ENCODE measurements at places on chromosomes 3 and 15.

- no peak for DNase-seq
Measured at GRCh38 chr3:24589513-24589851, 94.8 kb upstream of the THRB start.

GRCh38 chr3:154398084-154398967, 31.7 kb downstream of the GPR149 start:
- no peak for DNase-seq

DNA sequence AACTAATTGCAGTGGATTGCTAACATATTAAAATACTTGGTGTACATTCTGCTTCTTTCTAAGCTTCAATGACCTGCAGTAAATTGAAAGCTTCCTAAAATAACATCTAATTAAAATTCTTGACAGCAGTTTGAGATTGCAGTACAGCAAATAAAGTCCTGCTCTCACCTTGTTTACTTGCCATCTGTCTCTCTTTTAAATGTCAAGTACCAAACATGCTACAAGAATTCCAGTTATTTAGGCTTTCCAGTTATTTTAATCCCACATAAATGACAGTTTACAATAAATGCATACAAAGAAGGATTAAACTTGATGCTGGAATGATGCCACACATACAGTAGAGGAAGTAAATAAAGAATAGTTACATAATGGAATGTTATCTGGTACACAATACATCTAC, 33.2 kb downstream of the CBLB start:
- DNase-seq: no peak

GRCh38 chr15:66573719-66574595, 8.2 kb upstream of the LCTL start:
- no peak for DNase-seq

DNA sequence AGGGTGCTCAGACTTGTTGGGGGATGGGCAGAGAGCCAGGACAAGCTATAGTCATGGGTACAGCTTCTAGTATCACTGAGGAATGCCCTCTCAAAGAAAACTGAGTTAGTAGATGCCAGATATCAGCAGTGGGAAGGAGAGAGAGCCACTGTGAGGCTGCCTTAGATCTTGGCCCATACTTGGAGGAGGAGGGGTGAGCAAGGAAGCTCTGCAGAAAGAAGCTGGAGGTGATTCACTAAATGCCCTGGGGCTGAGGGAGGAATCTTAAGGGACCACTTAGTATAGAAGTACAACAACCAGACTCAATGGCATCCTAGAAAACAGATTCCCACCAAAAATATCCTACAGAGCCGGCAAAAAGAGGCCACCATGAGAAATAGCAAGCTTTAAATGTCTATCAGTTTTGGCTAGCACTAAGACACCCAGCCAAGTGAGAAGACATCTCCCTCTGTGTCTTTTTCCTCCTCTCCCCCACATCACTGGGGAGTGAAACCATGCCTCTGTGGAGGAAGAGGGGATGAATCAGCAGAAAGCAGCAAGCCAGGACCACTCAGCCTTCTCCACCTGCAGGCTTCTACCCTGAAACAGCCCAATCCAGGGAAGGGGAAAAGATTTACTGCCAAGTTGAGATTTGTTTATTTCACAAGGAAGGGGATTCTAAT, 282.5 kb upstream of the STT3B start:
- no peak for DNase-seq

DNA sequence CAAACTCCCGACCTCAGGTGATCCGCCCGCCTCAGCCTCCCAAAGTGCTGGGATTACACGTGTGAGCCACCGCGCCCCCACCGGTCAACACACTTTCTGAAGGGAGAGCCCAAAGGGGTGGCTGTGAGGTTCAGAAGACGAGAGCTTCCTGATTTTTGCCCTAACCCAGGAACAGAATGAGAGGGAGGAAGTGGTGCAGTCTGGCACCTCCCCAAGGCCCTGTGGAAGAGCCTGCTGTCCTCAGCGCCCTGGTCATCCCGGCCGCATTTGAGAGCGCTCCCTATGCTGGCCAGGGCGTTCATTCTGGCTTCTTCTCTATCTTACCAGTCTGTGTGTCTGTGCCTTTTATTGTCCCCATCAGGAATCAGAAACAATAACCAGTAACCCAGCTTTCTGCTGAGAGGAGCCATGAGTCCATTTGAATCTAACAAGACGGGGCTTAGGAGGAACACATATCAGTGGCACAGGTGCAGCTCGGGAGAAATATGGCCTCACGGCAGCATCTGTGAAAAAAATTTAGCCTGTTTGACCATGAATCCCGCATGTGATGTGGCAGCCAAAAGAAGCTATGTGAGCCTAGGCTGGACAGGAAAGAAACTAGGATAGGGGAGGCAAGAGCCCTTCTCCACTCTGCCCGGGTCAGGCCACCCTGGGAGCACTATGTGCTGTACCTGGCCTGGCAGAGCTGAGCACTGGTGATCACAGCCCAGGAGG, 12.9 kb downstream of the BDH1 start:
- DNase-seq: no peak

GRCh38 chr3:172309741-172310427, 138.4 kb downstream of the GHSR start:
- DNase-seq: no peak

DNA sequence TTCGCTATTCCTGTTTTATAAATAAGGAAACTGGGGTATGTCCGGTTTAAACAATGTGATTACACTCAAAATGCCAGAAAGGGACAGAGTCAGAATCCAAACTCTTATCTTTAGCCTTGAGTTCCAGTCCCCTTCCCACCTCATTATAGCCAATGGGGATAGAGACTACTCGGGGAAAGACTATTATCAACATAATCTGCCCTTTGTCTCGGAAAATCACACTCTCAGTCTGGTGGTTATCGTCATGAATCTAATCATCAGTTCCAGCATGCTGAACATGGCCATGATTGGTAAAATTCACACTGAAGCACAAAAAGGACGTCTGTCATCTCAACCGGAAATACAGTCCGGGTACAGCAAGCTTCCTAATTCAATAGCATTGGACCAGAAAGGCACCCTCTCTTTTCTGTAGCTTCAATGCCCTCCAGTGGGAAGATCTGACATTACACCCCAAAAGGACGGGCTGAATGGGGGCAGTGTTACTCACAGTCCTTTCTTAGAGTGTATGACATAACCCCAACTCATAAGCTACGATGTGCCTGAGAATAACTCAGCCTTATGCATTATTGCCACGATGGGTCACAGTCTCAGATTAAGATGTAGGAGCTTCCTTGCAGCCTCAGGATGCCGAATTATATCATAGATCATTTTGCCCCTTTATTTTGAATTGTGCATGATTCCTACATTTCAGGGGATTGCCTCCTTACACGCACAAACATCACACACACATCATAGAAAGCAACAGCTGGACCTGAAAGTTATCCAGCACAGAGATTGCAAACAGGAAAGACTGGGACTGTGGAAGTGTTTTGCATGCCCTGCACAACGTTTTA, 390.4 kb upstream of the LMCD1 start:
- DNase-seq: no peak

DNA sequence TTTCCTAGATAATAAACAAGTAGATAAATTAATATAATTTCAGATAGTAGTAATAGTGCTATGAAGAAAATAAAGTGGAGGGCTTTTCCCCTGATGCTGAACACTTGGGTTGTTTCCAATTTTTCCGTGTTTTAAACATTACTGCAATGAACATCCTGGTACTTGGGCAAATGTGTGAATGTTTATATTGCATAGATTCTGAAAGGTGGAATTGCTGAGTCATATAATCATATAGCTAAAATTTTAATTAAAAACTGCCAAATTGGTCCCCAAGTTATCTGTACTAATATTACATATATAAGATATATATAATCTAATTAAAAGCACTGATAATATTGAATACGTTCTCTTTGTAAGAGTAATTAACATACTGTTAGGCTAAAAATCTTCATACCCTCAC, 10.0 kb downstream of the PPP2R3A start:
- no peak for DNase-seq

- DNase-seq: no peak
Measured at GRCh38 chr3:20974396-20974795, 776.6 kb downstream of the ZNF385D start.

DNA sequence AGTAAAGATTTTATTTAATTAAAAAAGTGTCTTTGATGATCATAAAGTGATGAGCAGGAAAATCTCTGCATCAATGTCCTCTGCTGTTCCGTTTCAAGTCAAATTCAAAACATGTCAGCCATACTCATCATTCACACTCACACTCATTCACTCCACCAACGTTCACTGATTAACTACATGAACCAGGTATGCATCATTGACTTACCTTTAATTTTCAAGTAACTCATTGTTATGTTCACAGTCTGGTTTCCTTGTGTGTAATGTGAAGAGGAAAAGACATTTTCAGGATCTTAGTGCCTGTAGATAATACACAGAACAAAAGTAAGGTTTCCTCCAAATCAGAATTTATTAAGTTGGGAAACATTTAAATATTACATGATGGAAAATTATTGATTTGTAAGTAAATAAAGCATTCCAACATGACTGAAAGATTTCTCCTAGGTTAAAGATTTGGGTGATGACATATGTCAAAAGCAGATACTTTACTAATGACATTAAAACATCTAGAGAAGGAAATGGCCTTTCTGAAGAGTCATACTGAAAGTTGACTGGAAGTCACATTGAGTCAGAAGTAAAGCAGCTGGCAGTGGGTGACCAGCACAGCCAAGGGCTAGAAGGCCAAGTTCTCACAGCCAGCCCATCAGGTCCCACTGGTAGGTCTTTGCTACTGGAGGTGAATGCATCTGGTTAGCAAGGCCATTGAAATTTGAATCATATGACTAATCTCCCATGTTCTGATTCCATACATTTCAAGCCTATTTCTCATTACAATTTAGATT, 251.9 kb downstream of the CDIN1 start:
- no peak for DNase-seq

- no peak for DNase-seq
Measured at GRCh38 chr3:117688583-117688982, 979.0 kb downstream of the TUSC7 start.

DNA sequence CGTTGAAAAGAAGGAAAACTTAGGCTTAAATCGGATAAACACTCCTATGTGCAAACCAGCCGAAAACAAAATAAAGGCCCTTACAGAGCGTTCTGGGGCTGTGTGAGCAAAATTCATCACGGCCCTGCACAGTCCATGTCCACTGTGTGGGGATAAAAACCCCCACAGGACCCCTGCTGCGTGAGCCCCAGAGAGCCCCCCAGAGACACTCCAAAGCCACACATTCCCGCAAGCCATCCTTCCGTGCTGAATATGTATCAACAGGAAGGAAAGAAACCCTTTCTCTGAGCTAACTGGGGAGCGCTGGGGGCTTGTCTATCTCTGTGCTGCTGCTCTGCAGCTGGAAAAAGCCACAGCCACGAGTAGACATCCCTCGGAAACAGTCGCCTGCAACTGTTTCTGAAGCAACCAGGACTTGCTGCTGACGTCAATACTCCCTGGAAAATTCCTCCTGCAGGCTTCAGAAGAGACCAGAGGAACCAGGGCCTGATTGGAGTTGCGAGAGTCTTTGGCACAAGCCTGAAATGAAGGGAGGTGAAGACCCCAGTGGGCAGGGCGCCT, 72.7 kb downstream of the NUP210 start:
- DNase-seq: no peak

DNA sequence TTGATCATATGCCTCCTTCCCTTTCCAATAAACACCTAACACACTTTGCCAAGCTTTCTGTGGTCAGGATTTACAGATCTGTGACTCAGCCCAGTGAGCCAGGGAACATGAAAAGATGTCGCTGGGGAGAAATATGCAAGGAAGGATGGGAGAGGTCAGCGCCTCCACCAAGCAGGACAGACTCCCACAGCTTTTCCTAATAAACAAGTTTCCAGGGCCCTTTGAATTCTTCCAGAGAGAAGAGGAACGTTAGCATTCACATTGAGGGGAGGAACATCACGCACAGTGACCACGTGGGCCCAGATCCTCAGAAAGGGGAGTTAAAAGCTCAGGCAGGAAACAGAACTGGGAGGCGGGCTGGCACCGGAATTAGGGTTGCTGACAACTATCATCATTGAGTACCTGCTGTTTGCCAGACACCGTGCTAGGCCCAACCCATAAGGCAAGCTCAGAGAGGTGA, 33.3 kb upstream of the MRPS22 start:
- no peak for DNase-seq

DNA sequence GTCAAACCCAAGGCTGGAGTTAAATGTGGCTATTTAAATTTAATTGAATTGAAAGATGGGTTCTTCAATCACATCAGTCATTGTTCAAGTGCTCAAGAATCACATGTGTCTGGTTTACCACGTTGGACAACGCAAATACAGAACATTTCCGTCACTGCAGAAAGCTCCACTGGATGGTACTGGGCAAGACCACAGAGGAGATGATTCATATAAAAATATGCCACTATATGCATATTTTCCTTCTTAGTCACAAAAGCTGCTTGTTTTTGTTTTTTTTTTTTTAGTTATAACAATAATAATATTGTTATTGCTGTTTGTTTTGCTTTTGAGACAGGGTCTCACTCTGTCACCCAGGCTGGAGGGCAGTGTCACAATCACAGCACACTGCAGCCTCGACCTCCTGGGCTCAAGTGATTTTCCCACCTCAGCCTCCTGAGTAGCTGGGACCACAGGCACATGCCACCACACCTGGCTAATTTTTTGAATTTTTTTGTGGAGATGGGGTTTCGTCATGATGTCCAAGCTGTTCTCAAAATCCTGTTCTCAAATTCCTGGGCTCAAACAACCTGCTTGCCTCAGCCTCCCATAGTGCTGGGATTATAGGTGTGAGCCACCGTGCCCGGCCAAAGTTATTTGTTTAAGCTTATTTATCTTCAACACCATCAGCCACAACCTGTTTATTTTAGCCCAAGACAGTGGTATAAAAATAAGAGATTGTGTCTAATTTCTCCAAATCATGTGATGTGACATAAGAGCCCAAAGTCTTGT, 19.4 kb downstream of the RTP3 start:
- DNase-seq: no peak

DNA sequence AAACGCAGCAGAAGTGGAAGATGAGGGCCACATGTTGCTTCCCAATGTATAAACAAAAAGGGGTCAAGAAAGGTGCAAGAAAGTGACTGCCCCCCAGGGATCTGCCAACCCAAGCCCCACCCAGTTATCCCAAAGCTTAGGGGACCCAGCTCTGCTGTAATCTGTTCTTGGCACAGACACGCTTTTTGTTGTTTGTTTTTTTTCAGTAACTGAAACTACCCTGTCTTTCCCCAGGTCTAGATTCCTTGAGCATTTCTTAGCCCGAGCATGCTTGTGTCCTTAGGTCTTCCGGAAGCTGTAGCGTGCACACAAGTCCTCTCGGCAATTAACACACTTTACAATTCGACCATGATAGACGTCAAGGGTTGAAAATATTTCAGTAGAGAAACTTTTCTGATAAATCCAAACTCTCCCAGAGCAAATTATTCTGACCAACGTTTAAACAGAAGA, 8.5 kb upstream of the PPARG start:
- DNase-seq: no peak
